ENCODE measurements at places on chromosomes 4 and X.

- DNase-seq = no peak
Observed at GRCh38 chr4:100022792-100023222, 72.7 kb upstream of the H2AZ1 start.

- DNase-seq = no peak
Observed at GRCh38 chr4:24657768-24658617, 73.6 kb upstream of the DHX15 start.

- no peak for DNase-seq
Observed at GRCh38 chr4:154719087-154719486, 24.7 kb upstream of the LRAT start.

DNA sequence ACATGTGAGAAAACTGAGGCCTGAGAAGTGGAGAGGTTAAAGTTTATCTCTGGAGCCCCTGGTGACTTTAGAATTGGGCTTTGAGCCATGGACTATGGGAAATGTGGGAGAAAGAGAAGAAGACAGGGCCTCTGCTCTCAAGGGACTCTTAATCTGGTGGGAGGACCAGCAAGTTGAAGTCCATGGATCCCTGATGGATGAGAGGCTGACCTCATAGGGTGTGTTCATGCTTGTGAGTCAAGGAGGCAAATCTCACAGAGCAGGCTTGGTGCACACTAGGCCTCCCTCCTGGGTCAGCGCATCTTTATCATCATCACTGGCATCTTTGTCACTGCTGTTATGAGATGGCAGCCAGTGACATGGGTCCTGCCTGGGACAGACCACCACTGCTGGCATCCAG is 211.9 kb downstream of the AFAP1 start:
- no peak for DNase-seq

DNA sequence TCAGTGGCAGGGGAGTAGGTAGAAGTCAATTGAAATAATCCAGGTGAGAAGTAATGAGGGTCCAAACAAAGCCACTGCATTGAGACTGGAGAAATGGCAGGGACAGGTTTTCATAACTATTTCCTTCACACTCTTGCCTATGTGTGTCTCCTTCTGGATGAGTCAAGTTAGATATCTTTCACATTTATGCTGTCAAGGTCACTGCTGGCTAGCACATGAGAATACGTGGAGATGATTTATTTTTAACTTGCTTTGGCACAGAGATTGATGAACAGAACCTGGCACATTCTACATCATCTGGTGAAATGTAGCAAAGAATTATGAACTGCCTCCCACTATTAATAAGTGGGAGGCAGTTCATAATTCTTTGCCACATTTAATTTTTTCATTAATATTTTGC is 66.7 kb upstream of the BOD1L1 start:
- no peak for DNase-seq

- no peak for DNase-seq
Observed at GRCh38 chr4:123378794-123379193, 17.8 kb upstream of the SPRY1 start.

GRCh38 chr4:7217474-7218321 is 25.4 kb downstream of the SORCS2 start:
- DNase-seq = no peak

- no peak for DNase-seq
Observed at GRCh38 chr4:112855058-112855457, 194.4 kb upstream of the ANK2 start.

DNA sequence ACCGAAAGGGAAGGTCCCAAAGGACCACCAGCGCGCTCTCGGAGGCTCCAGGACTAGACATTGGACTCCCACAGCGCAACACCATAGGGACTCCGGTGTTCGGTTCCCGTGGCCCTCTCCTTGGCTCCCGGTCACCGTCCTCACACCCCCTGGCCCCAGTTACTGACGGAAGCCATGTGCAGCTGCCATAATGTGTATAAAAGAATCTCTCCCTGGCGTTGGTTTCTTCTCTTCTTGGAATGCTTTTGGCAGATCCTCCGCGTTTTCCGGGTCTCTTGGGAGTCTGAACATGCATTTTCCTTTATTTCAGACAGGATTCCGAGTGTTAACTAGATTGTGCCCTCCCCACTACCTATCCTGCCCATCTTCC is 69.8 kb downstream of the FBXO8 start:
- no peak for DNase-seq

DNA sequence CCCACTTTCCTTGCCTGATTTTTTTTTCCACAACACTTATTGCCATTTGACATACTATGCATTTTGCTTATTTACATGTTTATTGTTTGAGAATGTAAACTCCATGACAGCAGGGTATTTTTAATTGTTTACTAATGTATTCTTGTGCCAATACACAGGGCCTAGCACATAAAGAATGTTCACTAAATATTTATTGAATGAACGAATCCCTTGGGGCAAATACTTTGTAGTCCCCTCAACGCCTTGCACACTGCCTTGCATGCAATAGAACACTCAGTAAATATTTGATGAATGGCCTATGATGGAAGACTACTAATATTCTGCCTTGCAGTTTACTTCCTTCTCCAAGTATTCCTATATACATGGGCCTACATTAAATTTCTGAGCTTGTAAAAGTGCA is 1.4 kb upstream of the PRPS1 start:
- DNase-seq = no peak

- DNase-seq = no peak
Observed at GRCh38 chr4:65416891-65417290, 253.4 kb downstream of the EPHA5 start.

- no peak for DNase-seq
Observed at GRCh38 chrX:133818019-133818418, 167.4 kb downstream of the GPC3 start.

DNA sequence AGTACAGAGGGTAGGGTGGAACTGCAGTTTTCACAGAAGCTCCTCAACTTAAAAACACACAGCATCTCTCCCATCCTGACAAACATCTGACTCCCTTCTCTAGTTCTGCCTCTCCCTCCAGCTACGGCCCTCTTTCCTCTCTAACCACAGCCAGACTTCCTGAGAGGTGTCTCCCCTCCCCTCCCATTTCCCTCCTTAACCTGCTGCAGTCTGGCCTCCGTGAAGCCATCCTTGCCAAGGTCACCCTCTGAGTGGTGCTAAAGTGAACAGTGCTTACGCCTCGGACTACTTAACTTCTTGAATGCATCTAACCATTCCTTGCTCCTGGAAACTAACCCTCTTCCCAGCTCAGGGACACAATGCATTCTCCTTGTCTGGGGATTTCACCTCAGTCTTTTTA is 53.3 kb downstream of the RTL5 start:
- DNase-seq = no peak

DNA sequence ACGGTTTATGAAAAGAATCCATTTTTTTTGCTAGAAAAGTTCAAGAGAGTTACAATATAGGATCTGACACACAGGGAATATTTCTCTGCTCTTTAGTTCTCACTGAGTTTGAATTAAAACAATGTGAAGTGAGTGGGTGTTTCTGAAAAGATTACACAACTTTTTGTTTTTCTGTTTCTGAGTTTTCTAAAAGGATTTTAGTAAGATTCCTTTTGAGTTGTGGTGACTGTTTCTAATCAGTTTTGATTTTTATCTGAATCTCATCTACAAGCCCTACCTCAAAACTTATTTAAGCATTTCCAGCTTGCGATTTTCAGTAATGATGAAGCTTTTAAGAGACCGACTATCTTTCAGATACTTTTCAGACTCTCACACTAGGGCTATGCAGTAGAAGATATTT is 141.7 kb downstream of the GPAT3 start:
- DNase-seq = no peak

DNA sequence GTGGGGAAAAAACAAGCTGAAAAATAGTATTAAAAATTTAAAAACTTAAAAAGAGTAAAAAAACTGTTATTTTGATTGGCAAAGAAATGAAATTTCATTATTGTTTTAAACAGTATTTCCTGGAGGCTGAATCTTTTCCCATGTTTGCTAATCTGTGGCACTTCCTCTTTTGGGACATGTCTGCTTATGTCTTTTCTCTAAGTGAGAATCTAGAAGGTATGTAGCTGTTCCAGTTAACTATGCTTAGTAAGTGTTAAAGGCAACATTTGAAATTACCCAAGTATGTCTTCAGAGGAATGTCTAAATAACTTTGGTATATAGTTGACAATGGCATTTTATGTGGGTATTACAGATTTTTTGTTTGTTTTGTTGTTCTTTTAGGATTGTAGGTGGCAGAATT is 81.6 kb upstream of the TBC1D9 start:
- no peak for DNase-seq

- DNase-seq = no peak
Observed at GRCh38 chr4:74376888-74377483, 12.0 kb downstream of the EREG start.

GRCh38 chrX:68163441-68163840 is 269.9 kb downstream of the OPHN1 start:
- DNase-seq = no peak

DNA sequence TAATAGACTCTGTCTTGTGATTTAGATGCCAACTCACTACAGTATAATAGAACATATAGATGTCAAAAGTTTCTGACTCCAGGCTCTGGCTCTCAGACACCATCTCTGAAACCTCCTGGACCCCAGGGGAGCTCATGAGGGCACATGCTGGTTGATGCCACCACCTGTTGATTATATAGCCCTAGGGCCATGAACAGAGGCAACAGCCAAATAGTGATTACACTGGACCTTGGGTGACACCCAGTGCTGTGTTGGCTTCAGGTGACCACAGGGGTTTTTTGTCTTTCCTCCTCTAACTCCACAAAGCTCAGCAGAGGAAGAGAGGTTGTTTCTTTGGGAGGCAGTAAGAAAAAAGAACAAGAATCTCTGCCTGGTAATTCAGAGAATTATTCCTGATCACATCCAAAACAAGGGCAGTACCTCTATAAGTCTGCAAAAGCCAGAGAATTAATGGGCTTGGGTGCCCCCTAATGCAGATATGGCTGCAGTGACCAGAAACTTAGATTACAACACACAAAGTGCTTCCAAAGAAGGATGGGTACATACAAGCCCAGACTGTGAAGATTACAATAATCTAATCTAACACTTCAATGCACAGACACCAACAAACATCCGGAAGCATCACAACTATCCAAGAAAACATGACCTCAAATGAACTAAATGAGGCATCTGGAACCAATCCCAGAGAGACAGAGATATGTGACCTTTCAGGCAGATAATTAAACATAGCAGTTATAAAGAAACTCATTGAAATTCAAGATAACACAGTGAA is 1920.6 kb downstream of the ARAP2 start:
- no peak for DNase-seq

DNA sequence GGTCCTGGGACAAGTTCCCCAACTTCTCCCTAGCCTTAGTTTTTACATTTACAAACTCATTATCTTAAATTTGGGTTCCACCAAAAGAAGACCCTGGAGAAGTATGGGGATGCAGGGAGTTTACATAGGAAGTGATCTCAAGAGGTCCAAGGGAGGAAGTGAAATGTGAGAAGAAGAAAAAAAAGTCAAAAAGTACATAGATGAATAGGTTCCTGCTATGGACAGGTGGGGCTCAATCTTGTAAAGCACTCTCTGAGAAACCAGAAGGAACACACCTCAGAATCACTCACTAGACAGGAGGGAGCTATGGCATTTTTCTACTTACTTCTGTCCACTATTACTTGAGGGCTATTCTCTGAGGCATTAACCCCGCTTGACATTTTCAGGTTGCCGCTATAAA is 56.6 kb downstream of the ARHGAP6 start:
- no peak for DNase-seq

DNA sequence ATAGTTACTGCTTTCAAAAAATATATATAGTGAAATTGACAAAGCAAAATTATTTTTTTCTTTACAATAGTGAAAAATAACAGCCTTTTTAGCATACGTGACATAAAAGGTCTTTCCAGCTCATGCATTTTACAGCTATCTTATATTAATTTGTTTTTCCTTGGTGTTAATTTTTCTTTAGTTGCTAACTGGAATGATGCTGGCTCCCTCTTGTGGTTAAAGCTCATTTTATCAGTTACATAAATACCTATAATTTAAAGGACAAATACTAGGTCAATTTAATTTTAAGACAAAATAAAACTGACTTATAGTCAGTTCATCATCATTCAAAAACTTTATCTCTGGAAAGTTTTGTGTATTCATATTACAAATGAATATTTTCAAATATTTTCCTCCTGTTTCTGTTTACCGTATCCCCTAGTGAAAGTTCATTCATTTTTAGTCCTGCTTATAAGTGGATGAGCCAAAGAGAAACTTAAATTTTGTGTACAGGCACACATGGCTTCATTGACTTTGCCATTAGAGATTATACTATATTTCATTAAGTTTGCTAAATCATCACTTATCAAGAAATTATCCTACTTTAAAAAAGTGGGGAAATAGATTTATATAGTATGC is 9.9 kb upstream of the ANAPC4 start:
- no peak for DNase-seq

DNA sequence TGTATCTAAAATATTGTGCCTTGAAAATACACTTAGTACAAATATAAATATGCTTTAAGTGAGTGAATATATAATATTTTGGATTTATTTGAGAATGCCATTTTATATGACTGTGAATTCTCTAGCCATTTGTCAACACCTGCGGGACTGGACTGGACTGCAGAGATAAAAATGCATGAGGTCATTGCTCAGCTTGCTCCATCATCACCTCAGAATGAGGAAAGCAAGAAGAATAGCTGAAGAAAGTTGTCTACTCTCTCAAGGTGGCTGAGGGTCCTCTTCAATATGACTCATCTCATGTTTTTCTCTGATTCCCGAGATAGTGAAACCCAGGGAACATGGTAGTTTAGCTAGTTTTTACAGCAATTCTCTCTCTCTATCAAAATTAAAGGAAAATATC is 732.5 kb upstream of the AGA start:
- DNase-seq = no peak

GRCh38 chrX:63402106-63402505 is 51.0 kb upstream of the SPIN4 start:
- DNase-seq = no peak

GRCh38 chr4:162782096-162782777 is 384.5 kb downstream of the NAF1 start:
- no peak for DNase-seq

GRCh38 chr4:155592938-155593297 is 73.7 kb upstream of the GUCY1A1 start:
- DNase-seq = no peak

DNA sequence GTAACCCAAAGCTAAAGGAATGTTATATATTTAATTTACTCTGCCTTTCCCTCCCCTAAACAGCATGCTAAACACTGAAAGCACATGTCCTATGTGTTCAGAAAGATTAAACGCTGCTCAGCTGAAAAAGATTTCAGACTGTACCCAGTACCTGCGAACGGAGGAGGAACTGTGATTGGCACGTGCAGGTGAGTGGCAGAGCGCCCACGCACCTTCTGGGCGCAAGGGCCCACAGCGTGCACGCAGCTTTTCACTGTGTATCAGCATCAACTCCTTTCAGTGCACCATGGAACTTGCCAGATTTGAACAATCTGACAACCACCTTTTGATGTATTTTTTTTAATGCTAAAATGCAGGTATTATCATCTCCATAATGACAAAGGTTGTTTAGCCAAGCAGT is 87.7 kb downstream of the RFC1 start:
- no peak for DNase-seq

- no peak for DNase-seq
Observed at GRCh38 chrX:119753001-119753400, 5.4 kb upstream of the SOWAHD start.

- no peak for DNase-seq
Observed at GRCh38 chrX:117987373-117987772, 129.2 kb downstream of the KLHL13 start.
